Chondrocyte (in vitro differentiated cells): ENCODE measurements at places on chromosomes 2 and 18. TPM values are rescaled to one million over a fixed set of nuclear protein-coding genes. Genes with fewer than 3 reads are reported as not detected.

DNA sequence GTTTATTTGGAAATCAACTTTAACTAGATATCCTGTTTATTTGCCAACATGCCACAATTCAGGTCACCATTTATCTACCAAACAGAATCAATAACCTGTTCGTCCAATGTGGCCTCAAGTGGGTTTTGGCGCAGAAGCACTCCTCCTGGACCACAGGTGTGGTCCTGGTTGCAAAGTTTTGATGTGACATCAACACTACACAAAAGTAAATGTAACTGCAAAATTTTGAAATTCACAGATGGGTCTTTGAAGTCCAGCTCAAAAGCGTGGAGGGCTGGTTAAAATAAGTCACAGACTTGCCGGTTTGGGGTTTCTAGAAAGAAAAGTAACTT is 474 bp upstream of the GCA start:
- DNase-seq: no peak

- no peak for DNase-seq
Measured at GRCh38 chr2:9232886-9233285, 26.3 kb downstream of the ASAP2 start.

DNA sequence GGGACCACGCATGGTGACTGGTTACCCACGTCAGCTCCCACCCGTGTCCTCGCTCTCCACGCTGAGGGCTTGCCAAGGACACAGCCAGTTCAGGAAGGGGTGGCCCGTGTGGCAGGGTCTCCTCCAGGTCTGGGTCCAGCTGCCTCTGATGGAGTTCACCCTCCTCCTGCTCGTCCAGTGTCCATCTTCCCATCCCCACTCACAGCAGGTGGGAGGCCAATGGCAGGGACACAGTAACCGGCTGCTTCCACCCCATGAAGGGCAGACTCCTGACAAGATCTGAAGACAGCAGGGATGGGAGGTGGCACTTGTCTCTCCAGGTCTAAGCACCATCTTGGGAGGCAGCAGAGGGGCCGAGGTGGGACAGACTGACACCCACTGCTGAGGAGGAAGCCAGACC is 106.4 kb downstream of the NDUFA10 start:
- DNase-seq: peak; percentile 59

DNA sequence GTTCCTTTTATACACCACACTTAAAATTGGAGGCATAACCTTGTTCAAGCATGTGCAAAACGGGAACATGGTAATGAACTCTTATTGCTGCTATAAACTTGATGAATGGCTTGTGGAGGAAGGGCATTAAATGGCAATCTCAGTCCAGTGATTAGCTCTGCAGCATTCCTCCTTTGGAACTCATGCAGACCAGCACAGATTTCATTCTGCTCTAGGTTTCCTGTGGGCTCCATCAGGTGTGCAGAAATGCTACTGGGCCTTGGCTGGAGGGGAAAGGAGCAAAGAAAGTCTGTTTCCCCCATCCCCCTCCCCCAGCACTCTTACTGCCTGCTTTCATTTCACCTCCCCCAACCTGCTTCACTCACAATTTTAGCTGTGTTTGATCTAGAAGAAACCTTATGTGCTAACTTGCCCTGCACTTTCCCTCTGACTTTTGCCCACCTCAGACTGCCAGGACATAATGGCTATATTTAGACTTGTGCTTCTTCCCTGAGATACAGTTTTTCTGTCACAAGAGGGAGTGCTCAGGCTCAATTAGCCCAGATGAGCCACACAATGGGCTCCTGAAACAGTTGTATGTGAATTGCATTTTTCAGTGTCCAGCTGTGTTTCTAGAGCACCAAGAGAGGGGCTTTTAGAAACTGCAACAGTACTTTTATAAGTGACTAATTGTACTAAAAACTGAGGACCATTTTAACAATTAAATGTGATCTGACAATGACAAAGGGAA is 109.8 kb downstream of the FSHR start:
- no peak for DNase-seq

- no peak for DNase-seq
Measured at GRCh38 chr2:218063896-218064295, 5.2 kb upstream of the RUFY4 start.

- no peak for DNase-seq
Measured at GRCh38 chr2:221347471-221347870, 224.6 kb downstream of the EPHA4 start.

- DNase-seq: no peak
Measured at GRCh38 chr2:235002198-235003095, 50.6 kb downstream of the SH3BP4 start.

Gene LIMS4
- total RNA-seq: 2.2 to 4.2 TPM (median 3.3 TPM) in 3 replicates

- DNase-seq: no peak
Measured at GRCh38 chr2:141068053-141068682, 1062.6 kb downstream of the LRP1B start.

Gene LMAN2L
- 15.3 to 25.4 TPM (median 15.9 TPM) in 3 replicates for total RNA-seq

GRCh38 chr2:62505750-62506420 is at the start of gene TMEM17:
Gene TMEM17, minus strand, starts transcription at chr2:62506195. Its CDS starts 66 bp downstream, at chr2:62506129.
- DNase-seq: peak; percentile 96

Gene PSMA8
- total RNA-seq: not detected in 3 replicates

DNA sequence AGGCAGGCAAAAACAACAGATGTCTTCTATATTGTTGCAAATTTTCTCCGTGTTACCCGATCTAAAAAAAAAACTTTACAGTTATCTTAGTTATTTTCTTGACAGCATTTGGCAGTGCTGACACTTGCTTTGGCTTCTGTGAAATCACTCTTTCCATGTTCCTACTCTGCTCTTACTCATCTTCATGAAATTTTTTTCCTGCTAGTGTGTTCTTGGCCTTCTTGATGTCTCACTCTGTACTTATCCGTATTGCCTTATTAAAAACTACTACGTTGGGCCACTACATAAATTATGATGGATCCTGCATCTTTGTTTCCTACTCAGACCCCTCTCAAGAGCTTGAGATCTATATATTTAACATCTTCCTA is 134.4 kb downstream of the IKZF2 start:
- no peak for DNase-seq

DNA sequence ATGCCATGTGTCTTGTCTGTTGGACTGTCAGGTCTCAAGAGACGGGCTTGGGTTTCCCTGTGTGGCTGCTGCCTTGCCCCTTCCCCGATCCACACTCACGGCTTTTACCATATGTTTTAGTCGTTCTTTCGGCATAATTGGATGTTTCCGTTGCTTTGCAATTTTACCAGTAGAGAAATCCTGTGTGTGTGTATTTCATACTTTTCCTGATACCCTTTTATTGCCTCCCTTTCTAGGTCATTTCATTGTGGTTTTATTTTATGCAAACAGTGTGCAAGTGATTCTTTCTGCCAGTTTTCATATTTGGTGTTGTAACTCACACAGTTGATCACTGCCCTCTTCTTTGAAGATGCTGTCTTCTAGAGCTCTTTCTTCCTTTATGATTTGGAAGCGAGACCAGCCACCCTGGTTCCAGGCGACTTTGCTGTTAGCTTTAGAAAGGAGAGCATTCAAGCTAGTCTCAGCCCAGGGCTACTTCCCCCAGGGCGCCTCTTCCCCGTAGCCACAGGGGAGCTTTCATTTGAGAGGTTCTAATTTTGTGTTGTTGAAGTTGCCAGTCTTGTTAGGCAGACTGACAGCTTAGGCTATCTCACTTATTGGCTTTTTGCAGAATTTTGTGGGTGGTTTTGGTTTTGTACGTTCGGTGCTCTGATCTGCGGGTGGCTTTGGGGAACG is 17.0 kb downstream of the SH3BP4 start:
- DNase-seq: no peak

- no peak for DNase-seq
Measured at GRCh38 chr18:8882632-8883408, 177.5 kb downstream of the MTCL1 start.

DNA sequence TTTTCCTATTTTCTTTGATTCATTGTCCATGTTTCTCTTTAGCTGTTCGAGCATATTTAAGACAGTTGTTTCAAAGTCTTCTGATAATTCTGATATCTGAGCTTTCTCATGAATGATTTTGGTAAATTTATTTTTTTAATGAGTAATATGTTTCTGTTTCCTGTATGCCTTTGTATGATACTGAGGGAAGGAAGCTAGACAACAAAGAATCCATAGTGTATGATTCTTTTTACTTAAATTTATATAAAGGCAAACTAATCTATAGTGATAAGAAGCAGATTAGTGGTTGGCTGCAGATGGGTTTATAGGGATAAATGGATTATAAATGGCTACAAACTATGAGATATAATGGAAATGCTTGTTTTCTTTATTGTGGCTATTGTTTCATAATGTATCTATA is 352.7 kb upstream of the CDH2 start:
- no peak for DNase-seq

GRCh38 chr2:140589696-140590095 is 1541.1 kb downstream of the LRP1B start:
- DNase-seq: no peak

DNA sequence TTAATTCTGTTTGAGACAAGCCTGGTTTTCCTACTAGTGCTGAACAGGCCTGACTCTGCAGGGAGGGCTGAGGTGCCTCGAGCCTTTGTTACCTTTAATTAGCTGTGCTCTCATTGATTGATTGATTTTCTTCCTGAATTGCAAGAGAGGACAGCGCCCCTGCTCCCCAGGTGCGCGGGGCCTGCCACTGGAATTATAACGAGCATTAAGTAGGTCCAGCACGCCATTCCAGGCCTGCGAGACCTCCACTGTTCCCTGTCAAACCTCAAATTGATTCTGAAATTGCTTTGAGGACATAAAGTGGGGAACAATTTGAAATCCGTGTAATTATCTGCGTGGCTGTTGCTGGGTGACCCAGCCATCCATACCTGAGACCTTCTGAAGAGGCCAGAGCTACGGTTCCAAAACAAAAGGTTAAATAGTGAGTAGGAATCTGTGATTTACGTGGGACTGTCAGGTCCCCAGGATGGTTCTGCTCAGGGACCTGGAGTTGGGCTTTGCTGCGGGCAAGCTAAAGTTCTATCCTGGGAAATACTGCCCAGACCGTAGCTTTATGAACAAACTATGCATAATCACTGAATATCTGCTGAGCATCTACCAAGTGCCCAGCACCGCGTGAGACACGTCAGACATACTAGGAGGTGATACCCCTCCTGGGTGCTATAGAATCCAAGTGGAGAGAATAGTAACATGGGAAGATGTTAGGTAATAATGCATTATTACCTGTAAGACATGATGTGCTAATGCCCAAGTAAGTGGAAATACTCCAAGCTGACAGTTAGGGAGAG is 104.1 kb downstream of the ZBTB7C start:
- DNase-seq: no peak

DNA sequence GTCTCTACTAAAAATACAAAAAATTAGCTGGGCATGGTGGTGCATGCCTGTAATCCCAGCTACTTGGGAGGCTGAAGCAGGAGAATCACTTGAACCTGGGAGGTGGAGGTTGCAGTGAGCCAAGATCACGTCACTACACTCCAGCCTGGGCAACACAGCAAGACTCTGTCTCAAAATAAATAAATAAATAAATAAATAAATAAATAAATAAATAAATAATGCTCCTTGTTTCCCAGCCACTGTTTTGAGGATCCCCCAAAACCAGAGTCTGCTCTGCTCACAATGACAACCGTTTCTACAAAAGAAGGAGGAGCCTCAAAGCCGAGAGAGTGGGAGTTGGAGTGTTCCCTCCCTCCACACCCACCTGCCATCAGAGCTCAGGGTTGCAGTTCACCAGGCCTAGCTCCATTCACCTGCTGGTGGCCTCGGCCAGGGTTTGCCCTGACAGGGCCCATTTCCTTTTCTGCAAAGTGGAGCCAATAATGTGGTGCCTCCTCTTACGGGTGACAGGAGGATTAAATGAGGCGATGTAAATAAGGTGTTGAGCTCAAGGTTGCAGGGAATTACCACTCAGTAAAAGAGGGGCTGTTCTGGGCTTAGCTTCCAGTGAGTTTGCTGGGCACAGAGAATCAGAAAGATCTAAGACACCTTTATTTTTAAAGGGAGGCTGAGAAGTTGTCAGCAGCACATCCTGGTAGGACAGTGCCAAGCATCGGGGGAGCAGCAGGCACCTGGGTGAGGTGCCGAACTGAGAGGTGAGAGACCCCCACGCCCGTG is 25.5 kb downstream of the CRACDL start:
- no peak for DNase-seq

Gene AFF3
- 113 to 172 TPM (median 127 TPM) in 3 replicates for total RNA-seq

Gene CXCR1
- total RNA-seq: not detected in 3 replicates

DNA sequence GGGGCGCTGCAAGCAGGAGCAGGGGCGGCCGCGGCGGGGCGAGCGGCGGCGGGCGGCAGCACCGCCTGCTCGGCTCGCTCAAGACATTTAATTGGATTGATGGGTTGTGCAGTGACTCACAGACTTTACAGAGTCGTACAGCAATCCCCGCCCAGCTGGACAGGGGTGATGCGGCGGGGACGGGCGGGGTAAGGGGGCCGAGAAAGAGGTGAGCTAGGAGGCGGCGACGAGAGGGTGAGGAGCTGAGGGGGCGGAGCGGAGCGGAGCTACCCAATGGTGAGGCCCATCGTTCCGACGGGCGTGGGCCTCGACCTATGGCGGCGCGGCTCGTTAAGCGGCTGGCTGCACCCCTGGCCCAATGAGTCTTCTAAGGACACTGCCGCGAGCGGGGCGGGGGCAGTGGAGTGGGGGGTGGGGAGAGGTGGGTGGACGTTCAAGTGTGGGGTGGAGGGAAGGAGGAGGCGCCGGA is 97.1 kb upstream of the SERTAD2 start:
- peak; percentile 100 for DNase-seq

GRCh38 chr2:128491692-128492244 is 173.1 kb upstream of the HS6ST1 start:
- DNase-seq: no peak

Gene WNT10A
- not detected in 3 replicates for total RNA-seq

- no peak for DNase-seq
Measured at GRCh38 chr2:100556746-100557145, 6.0 kb upstream of the PDCL3 start.

GRCh38 chr2:172677363-172677762 is 58.3 kb upstream of the RAPGEF4 start:
- no peak for DNase-seq

DNA sequence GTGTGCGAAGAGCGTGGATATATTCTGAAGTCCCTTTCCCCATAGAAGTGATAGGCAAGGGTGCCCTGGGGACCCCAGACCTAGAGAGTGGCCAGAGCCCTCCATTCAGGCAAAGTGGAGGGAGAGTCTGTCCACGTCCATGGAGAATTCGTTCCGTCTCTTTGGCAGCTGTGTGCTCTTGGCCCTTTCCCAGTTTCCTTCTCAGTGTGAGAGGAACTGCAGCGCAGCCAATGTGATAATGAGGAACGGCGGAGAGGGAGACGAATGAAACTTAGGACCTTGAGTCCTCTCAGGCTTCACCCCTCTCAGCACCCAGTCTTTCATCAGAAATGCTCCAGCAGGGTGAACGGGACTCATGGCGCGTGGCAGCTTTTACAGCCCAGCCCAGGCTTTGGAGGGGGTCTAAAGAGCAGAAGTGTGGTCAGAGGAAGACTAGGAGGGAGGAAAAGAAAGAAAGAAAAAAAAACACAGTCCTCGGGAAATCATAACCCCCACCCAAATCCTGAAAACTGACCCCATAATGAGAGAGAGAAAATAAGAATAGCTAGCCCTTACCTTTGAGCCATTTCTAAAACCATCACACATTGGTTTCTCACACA is 95.0 kb upstream of the RIOK3 start:
- DNase-seq: no peak

Gene ASB18
- not detected in 3 replicates for total RNA-seq

DNA sequence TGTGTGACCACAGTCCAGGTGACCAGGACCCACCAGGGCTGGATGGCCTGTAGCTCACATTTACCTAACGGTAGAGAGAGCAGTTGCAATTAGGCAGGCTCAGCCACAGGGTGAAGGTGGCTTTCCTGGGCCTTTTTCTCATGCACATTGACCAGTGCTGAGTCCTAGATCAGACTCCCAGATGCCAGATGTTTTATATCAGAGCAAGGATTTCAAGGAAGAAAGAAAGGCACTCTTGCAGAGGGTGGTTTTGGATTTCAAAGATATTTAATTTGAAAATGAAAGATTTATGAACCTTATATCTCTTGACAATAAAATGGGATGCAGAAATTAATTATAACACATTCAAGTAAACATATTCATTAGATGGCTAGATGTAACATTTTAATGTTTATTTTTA is 694.2 kb upstream of the GYPC start:
- DNase-seq: no peak
